ENCODE measurements at places on chromosomes 3 and 15.
A peak's percentile ranks its signal among the peaks of the same experiment; 100 is the strongest.

DNA sequence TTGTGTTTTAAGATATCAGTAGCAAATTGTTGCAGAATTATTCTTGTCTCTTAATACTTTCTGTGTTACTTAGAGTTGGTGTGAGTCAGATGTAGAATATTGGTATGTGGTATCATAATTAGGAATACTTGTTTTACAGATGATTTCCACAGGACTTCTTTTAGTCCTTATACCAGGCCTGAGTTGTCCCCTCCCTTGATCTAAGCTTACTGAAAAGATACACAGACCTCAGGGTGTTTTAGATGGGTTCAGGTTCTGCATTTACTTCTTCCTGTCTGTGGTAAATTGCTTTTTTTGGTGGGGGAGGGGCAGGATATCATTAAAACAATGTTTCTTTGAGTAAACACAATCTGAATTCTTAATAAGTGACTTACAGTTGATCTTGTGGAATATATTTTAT, 14.2 kb downstream of the DZIP3 start:
- DNase-seq = no peak

DNA sequence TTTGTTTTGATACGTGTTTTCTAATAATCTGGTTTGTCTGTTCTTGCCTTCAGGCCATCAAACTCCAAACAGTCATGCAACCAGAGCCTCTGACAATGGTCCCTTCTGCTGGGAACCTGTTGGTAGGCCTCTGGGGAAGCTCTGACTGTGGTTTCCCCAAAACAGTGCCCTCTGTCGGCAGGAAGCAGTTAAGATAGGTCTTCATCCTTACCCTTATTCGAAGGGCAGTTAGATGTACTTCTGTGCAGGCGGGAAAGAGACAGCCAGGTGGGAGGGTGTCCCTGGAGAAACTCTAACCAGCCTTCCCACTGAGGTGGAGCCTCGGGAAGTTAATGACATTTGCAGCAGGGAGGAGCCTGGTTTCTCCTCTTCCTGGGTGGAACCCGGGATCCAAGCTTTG, 81.6 kb upstream of the CHMP2B start:
- DNase-seq = no peak

DNA sequence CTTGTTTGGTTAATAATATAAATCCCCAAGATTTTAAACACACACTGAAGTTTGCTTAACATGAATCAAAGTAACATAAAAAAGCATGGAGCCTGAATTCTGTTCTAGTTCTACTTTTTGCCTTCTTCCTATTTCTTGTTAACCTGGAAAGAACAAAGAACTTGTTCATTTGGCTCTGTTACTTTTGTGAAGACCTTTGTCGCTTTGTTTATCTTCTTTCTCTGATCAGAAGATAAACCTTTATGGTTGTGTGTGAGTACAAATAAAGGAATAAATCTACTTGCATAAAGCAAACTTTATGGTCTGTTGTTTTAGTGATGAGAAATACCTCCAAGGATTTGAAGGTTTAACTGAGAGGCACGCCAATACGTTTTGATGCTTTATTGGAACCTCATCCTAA, 210.1 kb upstream of the SATB1 start:
- no peak for DNase-seq

DNA sequence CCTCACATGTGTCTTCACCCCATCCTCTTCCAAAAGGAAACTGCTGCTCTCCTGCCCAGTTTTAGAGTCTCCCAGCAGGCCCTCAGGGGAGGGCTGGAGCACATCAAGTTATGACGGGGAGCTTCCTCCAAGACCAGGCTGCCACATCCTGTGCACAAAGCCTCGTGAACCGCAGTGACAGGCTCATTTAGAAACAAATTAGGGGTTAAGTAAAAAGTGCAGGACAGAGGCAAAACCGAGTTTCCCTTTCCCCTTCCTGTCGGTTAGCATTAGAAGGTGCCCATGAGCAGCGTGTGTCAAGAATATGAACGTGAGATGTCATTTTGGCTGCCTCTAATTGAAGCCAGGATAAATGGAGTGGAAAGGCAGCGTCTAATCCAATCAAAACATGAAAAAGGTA, 199.7 kb downstream of the ARRDC4 start:
- DNase-seq = peak; percentile 59

Data from CD4-positive, alpha-beta T cell treated with Interleukin-1 beta for 1 hour (primary cell).